SK-MEL-5 (cell line): ENCODE measurements at places on chromosomes 12 and 14. TPM values are rescaled to one million over a fixed set of nuclear protein-coding genes. Genes with fewer than 3 reads are reported as not detected.

The SMIM10L1 gene
- total RNA-seq: 10.6 and 11.3 TPM in 2 replicates

The NTF3 gene
- total RNA-seq: 0.37 and 0.53 TPM in 2 replicates

The TPPP2 gene
- not detected in 2 replicates for total RNA-seq

The CARMIL3 gene
- 0.29 and 0.66 TPM in 2 replicates for total RNA-seq

The RFLNA gene
- not detected in 2 replicates for total RNA-seq

The PTCSC3 gene
- not detected in 2 replicates for total RNA-seq

The VIPAS39 gene
- 21.8 and 26.4 TPM in 2 replicates for total RNA-seq

The CD63 gene
- total RNA-seq: 3,613 and 3,895 TPM in 2 replicates

The KRT8 gene
- total RNA-seq: 0.96 TPM in 1 of 2 replicates, not detected in the other

The CELA1 gene
- not detected in 2 replicates for total RNA-seq
